Adrenal gland (tissue), 19 donors: ENCODE measurements at places on chromosomes 6 and 20.

DNA sequence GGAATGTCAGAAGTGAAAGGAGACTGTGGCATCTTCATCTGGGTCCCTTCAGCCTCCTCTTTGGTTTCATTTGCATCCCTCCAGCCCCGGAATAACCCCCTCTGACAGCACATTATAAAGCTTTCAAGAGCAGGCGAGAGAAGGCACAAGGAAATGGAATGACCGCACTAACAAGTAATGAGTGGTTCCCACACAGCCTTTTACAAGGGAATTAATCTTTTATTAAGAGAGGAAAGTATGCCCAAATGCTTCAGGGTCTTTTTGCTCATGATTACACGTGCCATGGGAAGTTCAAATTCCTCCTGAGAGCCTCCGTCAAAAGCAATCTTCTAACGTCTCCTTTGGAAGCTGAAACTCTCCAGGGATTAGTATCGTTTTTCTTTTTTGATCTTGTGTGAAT, 347.0 kb downstream of the BTBD3 start:
- DNase-seq: no peak

DNA sequence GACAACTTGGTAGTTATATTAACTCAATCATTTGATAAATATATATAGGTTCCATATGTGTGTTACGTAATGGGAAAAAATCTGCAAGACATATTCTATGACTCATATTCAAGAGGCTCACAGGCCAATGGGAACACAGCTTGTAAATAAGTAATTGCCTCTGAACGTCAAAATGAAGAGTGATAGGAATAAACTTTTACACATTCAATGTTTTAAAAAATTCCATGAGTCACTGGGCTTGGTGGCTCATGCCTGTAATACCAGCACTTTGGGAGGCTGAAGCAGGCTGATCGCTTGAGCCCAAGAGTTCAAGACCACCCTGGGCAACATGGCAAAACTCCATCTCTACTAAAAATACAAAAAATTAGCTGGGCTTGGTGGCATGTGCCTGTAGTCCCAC, 209.4 kb upstream of the MCHR2 start:
- no peak for DNase-seq

- DNase-seq: peak; percentile 40
These were observed 525 bp downstream of the MACROD2 start for GRCh38 chr20:13995841-13996240.

DNA sequence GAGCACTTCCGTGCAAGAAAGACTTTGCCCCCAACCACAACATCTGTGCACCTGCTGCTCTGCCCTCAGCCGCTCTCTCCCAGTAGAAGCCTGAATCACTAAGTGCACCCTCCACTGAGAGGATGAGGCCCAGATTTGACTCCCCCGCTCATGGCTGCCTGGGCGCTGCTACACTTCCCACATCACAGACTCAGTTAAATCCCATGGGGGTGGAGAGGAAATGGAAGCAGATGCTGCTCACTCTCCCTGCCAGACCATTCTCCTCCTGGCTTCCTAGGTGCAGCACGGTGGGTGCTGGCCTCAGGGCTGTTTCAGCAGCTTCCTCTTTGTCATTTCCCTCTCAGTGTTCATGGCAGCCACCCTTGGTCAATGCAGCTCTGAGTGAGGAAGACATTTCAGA, 4.8 kb downstream of the CST5 start:
- DNase-seq: no peak

- DNase-seq: no peak
These were observed 14.3 kb upstream of the NCOA3 start for GRCh38 chr20:47487175-47487917.

DNA sequence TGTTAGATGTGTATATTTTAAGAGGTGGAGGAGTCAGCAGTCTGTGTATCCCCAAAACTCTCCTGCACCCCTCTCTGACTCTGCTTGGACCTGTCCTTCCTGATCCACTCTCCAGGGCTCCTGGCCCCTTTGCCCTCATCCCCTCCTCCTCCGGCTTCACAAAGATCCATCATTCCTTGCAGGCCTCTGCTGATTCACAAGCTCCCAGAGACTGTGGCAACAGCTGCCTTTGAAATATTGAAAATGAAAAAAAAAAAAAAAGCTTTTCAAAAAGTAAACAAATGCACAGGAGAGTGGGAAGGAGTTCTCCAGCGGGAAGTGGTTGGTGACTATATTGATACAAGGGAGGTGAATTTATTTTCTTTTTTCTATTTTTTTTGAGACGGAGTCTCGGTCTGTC, 330.2 kb upstream of the SULF2 start:
- DNase-seq: no peak

- DNase-seq: no peak
These were observed 156.9 kb upstream of the ZFP64 start for GRCh38 chr20:52348434-52348833.

DNA sequence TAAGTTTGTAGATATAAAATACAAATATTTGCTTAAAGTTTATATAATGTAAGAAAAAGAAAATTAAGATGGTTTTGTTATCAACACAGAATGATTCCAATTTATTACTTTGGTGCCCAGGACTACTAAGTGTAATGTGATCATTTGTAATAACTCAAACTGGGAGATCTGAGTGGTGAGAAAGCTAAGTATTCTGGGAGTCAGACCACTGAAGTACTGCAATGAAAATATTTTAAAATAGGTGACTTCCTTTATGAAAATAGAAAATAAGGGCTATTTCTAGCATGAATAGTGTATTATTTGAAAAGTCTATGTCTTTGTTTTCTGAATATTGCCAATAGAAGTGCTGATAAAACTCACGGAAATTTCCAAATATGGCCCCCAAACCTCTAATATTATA, 305.6 kb upstream of the MAN1A1 start:
- no peak for DNase-seq

GRCh38 chr20:11918391-11918845, 725 bp downstream of the BTBD3 start:
- no peak for DNase-seq
